Sigmoid colon (tissue), 7 donors: ENCODE measurements at places on chromosomes 2 and 18.

GRCh38 chr2:183389546-183390080 lies 265.4 kb downstream of the NUP35 start:
- H3K27me3 ChIP-seq: no peaks in the 10 kb centered on the region
- H3K4me1 ChIP-seq: no peaks in the 10 kb centered on the region
- peak; percentile 58 for DNase-seq
- no peaks in the 10 kb centered on the region for H3K36me3 ChIP-seq
- no peak overlapping the region for H3K4me3 ChIP-seq

DNA sequence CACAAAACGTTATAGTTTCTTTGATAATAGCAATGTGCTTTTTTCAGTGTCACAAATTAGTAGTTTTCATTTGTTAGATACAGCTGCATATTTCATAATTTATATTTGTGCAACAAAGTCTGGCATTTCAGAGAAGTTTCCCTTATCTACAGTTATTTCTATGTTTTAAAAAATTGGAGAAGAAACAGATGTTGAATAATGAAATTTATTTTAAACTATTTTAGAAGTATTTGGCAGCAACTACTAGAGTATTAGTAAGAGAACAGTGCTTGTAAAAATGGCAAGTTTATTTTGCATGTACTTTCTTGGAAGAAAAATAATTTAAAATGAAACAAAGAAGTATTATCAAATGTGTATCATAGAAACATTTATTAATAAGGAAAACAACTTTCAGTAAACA lies 68.6 kb upstream of the COL5A2 start:
- H3K4me1 ChIP-seq: peaks cover 28% of the 10 kb centered on the region
- no peak overlapping the region for H3K4me3 ChIP-seq
- DNase-seq: no peak
- no peaks in the 10 kb centered on the region for H3K27me3 ChIP-seq
- no peaks in the 10 kb centered on the region for H3K36me3 ChIP-seq

DNA sequence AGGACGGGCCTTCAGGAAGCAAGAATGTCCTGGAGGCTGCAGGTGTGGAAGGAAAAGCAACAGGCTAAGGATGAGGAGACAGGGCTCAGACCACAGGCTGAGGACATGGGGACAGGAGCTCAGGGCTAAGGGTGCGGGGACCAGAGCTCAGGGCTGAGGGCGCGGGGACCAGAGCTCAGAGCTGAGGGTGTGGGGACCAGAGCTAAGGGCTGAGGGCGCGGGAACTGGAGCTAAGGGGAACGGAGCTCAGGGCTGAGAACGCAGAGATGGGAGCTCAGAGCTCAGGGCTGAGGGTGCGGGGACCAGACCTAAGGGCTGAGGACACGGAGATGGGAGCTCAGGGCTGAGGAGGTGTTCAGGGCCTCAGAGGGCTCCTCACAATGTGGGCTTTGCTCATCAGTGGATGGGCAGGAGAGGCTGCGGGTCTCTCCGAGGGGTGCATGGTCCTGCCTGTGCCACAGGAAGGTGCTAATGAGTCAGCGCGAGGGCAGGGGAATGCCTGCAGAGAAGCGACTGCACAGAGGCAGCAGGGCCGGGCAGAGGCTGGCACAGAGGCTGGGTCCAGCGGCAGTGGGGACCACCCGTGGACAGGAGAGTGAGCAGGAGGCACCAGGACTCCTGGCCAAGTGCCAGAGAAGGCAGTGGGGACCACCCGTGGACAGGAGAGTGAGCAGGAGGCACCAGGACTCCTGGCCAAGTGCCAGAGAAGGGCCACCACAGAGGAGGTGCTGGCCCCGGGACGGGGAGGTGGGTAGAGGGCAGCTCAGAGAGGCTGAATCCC lies 271.7 kb downstream of the TWIST2 start:
- H3K27me3 ChIP-seq: no peaks in the 10 kb centered on the region
- peak overlapping the region; percentile 54 for H3K27ac ChIP-seq
- no peak for DNase-seq
- H3K4me3 ChIP-seq: no peak overlapping the region
- peaks cover 33% of the 10 kb centered on the region for H3K36me3 ChIP-seq

GRCh38 chr2:145374165-145374564 lies 854.2 kb upstream of the ZEB2 start:
- H3K27me3 ChIP-seq: no peaks in the 10 kb centered on the region
- no peak overlapping the region for H3K27ac ChIP-seq
- no peak for DNase-seq
- H3K4me1 ChIP-seq: no peaks in the 10 kb centered on the region
- H3K4me3 ChIP-seq: no peak overlapping the region

GRCh38 chr2:238502088-238502810 lies 75.5 kb downstream of the ASB1 start:
- no peak overlapping the region for H3K27ac ChIP-seq
- H3K4me1 ChIP-seq: no peaks in the 10 kb centered on the region
- H3K4me3 ChIP-seq: no peak overlapping the region
- no peaks in the 10 kb centered on the region for H3K27me3 ChIP-seq
- H3K36me3 ChIP-seq: no peaks in the 10 kb centered on the region

- H3K27me3 ChIP-seq: no peaks in the 10 kb centered on the region
- H3K27ac ChIP-seq: peak overlapping the region; percentile 80
- H3K36me3 ChIP-seq: peaks cover 22% of the 10 kb centered on the region
- H3K4me3 ChIP-seq: no peak overlapping the region
Measured at GRCh38 chr2:36450466-36451196, 95.1 kb downstream of the CRIM1 start.

DNA sequence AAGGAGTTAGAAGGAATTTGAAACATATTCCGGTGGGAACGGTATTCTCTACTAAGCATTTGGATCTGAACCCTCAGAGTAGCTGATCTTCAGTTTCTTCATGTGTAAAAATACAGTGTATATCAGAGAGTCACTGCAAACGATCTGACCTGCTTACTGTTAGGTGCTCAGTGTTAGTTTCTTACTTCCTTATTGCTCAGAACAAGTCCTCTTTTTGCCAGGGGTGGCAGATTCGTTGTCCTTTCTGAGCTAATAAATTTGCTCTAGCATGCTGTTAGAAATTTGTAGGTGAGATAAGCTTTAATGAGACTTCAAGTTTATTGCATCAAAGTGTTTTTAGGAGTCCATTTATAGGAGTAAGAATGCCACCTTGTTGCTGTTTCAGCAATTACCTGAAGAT lies 15.8 kb downstream of the PLEKHA3 start:
- no peak overlapping the region for H3K4me3 ChIP-seq
- H3K27me3 ChIP-seq: no peaks in the 10 kb centered on the region

- no peaks in the 10 kb centered on the region for H3K27me3 ChIP-seq
- no peak for DNase-seq
- H3K36me3 ChIP-seq: peaks cover 24% of the 10 kb centered on the region
- no peak overlapping the region for H3K27ac ChIP-seq
- no peaks in the 10 kb centered on the region for H3K4me1 ChIP-seq
- no peak overlapping the region for H3K4me3 ChIP-seq
Measured at GRCh38 chr2:98550165-98550564, 58.1 kb downstream of the COA5 start.

- peak; percentile 58 for DNase-seq
- H3K4me3 ChIP-seq: no peak overlapping the region
- H3K36me3 ChIP-seq: no peaks in the 10 kb centered on the region
- peaks cover 48% of the 10 kb centered on the region for H3K4me1 ChIP-seq
Measured at GRCh38 chr2:42921147-42921520, 128.8 kb upstream of the HAAO start.

DNA sequence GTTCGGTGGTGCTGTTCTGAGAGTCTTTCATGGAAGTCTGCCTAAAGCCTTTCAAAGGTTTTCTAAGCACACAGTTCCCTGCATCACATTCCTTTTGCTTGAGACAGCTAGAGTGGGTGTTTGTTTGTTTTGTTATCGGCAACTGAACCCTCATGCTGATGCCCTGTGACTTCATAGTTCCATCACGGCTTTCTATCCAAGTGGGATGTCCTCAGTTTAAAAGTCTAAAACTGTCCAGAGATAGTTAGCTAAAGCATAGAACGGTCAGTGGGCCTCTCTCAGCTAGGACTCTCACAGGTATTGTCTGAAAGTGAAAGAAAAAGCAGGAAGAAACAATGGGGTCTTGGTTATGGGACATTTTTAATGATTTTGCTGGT lies 337.3 kb downstream of the OSR1 start:
- no peaks in the 10 kb centered on the region for H3K36me3 ChIP-seq
- DNase-seq: no peak
- no peak overlapping the region for H3K4me3 ChIP-seq
- H3K27me3 ChIP-seq: no peaks in the 10 kb centered on the region
- H3K4me1 ChIP-seq: no peaks in the 10 kb centered on the region
- H3K27ac ChIP-seq: no peak overlapping the region

DNA sequence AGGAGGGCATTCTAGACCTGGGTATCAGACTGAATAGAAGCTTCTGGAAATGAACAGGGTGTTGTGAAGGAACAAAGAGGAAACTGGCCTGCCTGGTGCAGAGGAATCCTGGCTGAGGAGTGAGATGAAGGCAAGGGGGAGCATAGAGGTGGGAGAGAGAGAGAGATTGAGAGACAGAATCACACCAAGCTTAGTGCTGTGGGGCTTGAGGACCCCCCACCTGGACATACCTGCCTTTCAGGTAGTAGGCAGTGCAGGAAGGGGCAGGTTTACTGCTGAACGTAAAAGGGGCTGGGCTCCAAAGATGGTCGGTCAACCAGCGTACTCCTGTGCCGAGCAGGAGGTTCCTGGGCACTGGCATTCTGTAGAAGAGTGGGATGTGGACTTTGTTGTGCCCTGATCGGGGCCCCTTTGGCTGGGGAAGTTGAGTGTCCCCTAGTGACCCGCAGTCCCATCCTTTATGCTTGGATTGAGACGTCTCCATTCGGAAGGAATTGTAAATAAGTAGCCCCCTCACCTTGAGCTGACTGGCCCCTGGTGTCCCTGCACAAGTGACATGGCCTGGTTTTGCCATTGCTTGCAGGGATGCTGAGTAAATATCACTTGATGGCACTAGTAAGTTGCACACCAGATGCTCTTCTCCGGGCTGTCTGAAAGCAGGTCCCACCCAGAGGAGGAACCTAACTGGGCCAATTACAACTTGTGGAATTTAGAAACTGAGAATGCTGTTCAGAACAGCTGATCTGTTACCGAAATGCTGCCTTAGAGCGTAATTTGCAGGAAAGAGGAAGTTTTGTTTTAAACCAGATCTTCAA lies 1.4 kb downstream of the UBE2F start:
- H3K27ac ChIP-seq: peak overlapping the region; percentile 79
- DNase-seq: peak; percentile 72
- peak overlapping the region; percentile 79 for H3K4me3 ChIP-seq
- H3K27me3 ChIP-seq: no peaks in the 10 kb centered on the region

DNA sequence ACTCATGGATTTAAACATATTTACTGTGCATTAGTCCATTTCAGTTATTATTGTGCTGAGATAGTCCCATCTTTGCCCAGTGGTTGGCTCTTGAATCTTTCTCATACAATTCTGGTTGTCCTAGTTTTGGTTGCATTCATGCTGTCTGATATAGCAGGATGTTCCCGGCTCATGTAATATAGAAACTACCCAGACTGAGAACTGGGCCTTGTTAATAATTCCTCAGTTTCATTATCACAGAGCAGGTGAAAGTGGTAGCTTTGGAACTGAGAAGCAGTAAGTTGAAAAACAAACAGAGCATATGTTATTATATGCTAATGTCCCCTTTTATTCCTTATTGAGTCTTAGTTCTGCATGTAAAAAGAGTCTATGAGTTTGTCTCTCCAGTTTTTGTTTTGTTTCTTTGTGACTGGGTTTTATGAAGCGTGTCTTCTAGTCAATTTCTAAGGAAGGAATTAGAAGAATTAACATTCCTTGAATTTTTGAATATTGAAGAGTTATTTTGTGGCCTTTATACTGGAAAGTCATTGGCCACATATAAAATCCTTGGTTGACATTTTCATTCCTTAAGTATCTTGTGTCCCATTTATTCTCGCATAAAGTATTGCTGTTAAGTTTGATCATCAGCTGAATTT lies 43.3 kb downstream of the EIF5B start:
- no peak for DNase-seq
- no peaks in the 10 kb centered on the region for H3K27me3 ChIP-seq
- peaks cover 11% of the 10 kb centered on the region for H3K36me3 ChIP-seq
- no peak overlapping the region for H3K27ac ChIP-seq
- no peak overlapping the region for H3K4me3 ChIP-seq
- H3K4me1 ChIP-seq: no peaks in the 10 kb centered on the region

- no peaks in the 10 kb centered on the region for H3K27me3 ChIP-seq
- no peak overlapping the region for H3K4me3 ChIP-seq
- no peak overlapping the region for H3K27ac ChIP-seq
- no peaks in the 10 kb centered on the region for H3K4me1 ChIP-seq
Measured at GRCh38 chr18:47081578-47081977, 46.2 kb upstream of the ELOA2 start.

- H3K36me3 ChIP-seq: no peaks in the 10 kb centered on the region
- no peaks in the 10 kb centered on the region for H3K4me1 ChIP-seq
- peak; percentile 26 for DNase-seq
Measured at GRCh38 chr2:2650608-2651375, 319.7 kb upstream of the MYT1L start.

- H3K36me3 ChIP-seq: no peaks in the 10 kb centered on the region
- H3K4me1 ChIP-seq: no peaks in the 10 kb centered on the region
- peak overlapping the region; percentile 78 for H3K27ac ChIP-seq
- H3K4me3 ChIP-seq: no peak overlapping the region
Measured at GRCh38 chr2:46171996-46172546, 125.1 kb upstream of the EPAS1 start.

DNA sequence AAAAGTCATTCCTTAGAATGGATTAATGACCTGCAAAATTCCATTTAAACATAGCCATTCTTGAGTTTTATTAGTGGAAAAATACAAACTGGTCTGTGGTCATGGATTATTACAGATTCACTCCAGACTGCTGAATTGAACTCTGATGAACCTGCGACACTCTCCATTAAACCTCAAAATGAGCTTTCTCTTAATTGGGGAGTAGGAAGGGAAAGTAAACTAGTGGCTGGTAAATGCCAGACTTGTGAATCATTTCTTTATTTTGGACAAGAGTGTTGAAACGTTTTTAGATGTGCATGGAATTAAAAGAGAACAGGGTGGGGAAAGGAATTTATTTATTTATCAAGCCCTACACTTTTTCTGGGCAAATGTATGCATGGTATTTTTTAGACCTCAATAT lies 321.2 kb upstream of the FANCL start:
- H3K27me3 ChIP-seq: no peaks in the 10 kb centered on the region
- no peak overlapping the region for H3K27ac ChIP-seq
- DNase-seq: no peak
- H3K4me3 ChIP-seq: no peak overlapping the region
- H3K4me1 ChIP-seq: peaks cover 8% of the 10 kb centered on the region
- no peaks in the 10 kb centered on the region for H3K36me3 ChIP-seq

DNA sequence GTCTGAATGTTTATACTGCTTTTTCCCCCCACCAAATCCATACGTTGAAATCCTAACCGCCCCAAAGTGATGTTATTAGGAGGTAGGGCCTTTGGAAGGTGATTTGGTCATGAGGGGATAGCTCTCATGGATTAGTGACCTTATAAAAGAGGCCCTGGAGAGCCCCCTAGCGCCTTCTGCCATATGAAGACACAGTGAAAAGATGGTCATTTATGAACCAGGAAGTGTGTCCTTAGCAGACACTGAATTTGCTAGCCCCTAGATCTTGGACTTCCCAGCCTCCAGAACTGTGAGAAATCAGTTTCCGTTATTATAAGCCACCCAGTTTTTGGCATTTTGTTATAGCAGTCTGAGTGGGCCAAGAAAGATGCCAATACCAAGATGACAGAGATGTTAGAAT lies 7.2 kb upstream of the TSN start:
- no peak for DNase-seq
- no peaks in the 10 kb centered on the region for H3K27me3 ChIP-seq
- H3K4me1 ChIP-seq: no peaks in the 10 kb centered on the region
- H3K4me3 ChIP-seq: no peak overlapping the region
- H3K27ac ChIP-seq: no peak overlapping the region
- no peaks in the 10 kb centered on the region for H3K36me3 ChIP-seq
